Esophagus mucosa (tissue), 1 donor: ENCODE measurements at places on chromosomes 2 and 18. TPM values are rescaled to one million over a fixed set of nuclear protein-coding genes. Genes with fewer than 3 reads are reported as not detected.
A peak's percentile ranks its signal among the peaks of the same experiment; 100 is the strongest.

MALL gene
- total RNA-seq, result 248 TPM

GRCh38 chr2:149441255-149441654 is 110.9 kb downstream of the LYPD6 start:
- ATAC-seq, result no peak

THSD7B gene
- total RNA-seq, result 0.88 TPM

FZD7 gene
- total RNA-seq, result 3.0 TPM

CRYBA2 gene
- not detected for total RNA-seq

DNA sequence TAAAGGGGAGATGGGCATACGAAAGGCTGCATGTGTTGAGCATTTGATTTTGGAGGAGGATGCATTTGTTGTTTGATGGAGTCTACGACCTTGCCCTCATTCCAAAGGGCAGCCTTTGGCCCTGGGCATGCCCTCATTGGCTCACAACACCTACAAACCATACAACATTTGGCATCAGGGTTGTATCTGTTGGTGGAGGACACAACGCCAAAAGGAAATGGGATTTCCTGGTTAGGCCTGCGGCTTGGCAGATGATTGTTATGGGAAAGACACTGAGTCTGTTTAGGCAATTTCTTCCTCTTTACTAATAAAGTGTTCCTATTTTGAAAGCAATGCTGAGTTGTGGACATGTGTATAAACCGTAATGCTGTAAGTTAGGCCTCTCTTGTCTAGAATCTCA is 246.9 kb downstream of the LDLRAD4 start:
- no peak for ATAC-seq

CDH7 gene
- total RNA-seq, result not detected

DNA sequence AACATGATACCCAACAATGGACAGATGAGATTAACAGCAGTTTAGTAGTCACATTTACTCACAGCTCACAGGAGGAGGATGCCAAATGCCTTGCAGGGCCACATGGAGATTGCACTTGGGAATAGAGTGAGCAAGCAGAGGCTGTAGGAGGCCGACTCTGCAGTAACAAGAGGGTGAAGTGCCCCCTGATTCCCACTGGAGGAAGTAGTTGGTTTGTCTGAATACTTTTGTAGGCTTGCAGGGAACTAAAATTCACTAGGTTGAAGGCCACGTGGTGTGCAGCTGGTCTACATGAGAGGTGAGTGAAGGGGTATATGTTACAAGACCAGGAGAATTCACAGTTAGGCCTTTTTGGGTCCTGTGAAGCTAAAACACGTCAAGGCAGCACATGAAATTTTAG is 419.3 kb upstream of the TNP1 start:
- no peak for ATAC-seq

DNA sequence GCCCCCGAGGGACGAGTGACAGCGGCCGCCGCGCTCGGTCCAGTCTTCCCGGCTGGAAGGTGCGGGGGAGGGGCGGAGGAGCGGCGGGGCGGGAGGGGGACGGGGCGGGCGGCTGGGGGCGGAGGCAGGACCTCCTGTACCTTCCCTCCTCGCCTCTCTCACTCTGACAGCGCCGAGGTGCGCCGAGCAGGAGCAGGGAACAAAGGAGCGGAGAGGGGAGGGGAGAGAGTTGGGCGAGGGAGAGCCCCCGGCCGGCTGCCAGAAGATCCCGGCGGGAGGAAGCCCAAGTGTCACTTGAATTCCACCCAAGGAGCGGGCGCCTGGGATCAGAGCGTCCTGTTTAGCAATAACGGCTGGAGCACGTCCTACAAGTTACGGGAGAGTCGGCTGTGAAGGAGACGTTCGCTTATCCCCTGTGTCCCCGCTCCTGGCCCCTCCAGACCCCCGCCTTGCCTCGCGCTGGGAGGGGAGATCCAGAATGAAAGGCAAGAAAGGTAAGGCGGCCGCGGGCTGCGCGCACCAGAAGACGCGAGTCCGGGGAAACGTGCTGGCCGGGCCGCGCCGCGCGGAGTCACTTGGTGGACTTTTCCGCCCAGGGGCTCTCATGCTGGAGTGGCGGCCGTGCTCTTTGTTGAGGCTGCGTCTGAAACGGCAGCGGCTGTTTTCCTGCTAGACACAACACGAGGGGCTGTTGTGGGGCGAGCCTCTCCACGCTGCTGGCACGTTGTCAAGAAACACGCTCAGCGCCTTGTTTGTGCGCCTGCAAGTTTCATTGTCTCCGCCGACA is at the start of gene TGIF1:
TSS of gene TGIF1 (plus strand) at position 161 of the 787 bp plus-strand sequence. CDS start at position 479, 318 bp downstream.
- ATAC-seq, result peak; percentile 56

DNA sequence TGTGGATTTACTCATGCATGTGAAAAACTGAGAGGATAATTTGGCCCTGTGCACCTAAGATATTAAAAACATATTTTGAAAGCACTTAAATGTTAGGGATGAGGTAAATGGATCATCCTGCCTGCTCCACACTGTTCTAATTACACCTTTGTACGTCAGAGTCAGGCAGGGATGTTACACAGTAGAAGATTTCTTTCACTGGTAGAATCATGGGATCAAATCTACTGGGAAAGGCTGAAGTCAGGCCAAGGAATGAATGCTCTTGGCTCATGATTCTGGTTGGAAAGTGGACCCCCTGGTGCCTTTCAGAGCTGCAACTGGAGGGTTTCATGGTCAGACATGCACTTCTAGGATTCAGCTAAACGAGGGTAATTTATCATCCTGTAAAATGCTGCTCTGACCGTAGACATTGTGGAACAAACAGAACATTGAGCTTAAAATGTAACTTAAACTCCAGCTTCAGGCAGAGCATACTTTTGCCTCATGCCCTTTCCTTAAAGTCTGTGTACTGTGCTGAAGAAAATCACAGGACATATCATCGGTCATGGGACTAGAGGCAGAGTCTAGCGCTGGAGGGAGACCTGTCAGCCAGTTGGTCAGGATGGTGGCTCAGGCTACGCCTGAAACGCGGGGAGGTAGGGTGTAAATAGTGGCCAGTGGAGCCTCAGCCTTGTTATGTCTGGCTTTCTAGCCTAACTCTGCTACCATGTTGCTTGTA is 4.9 kb downstream of the KCNE4 start:
- no peak for ATAC-seq

DNA sequence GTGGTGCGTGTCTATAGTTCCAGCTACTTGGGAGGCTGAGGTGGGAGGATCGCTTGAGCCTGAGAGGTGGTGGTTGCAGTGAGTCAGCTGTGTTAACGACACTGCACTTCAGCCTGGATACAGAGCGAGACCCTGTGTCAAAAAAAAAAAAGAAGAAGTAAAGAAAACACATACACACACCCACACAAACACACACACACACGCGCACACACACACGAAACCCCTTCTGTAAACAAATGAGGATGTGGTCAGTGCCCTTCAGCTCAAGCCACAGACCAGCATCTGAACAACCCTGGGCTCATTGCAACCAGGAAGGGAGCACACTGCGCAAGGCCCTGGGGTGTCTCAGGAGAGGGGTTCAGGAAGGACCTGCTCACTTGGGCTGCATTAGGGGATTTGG is 47.9 kb upstream of the KCNF1 start:
- ATAC-seq, result peak; percentile 31

DQX1 gene
- 5.6 TPM for total RNA-seq

GRCh38 chr2:165113414-165113813 is 90.4 kb downstream of the SCN3A start:
- ATAC-seq, result no peak

SERPINB13 gene
- total RNA-seq, result 281 TPM

ACKR3 gene
- 6.3 TPM for total RNA-seq

RAB17 gene
- total RNA-seq, result 7.8 TPM

ASAP2 gene
- 6.4 TPM for total RNA-seq

DNA sequence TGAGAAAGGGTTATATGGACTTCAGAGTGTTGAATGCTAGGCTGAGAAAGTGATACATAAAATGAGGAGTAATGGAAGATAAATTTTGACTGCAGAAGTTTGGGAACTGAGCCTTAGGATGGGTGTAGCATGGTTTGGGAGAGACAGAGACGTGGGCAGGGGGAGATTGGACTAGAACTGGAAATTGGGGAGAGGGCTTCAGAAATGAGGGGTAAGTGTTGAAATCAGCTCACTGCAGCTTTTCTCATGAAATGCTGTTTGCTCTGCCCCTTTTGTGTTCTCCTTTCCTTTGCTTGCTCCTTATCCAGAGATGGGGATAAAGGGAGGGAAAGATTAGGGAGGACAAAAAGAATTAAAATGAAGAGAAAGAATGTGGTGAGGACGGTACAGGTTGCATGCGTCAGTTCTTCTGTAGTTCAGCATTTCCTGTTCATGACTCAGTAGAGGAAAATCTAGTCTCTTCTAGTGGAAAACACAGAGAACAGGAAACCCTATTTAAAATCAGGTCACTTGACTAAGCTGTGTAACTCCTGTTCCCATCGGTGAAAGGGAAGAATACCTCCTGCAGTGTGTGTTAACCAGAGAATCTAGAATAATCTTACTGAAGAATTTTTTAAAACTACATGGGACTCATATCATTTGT is 105.6 kb downstream of the CRIM1 start:
- ATAC-seq, result peak; percentile 94

GRCh38 chr18:76405280-76405679 is 89.8 kb downstream of the ZNF516 start:
- ATAC-seq, result no peak

DNA sequence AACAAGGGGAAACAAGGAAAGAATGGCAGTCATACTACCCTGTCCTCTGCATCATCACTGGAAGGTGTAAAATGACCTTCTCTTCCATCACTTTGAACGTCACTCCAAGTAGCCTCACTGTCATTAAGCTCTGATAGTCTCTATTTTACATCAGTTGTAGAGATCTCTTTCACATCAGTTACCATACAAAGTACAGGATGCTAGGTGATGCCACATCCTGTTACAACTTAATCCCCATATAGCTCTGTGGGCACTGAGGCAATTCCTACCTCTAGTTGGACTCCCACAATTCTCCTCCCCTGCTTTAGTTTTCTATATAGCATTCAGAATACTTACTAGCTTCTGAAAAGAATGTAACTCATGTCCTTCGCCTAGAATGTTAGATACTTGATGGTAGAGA is 55.1 kb upstream of the TTC27 start:
- ATAC-seq, result no peak

DNA sequence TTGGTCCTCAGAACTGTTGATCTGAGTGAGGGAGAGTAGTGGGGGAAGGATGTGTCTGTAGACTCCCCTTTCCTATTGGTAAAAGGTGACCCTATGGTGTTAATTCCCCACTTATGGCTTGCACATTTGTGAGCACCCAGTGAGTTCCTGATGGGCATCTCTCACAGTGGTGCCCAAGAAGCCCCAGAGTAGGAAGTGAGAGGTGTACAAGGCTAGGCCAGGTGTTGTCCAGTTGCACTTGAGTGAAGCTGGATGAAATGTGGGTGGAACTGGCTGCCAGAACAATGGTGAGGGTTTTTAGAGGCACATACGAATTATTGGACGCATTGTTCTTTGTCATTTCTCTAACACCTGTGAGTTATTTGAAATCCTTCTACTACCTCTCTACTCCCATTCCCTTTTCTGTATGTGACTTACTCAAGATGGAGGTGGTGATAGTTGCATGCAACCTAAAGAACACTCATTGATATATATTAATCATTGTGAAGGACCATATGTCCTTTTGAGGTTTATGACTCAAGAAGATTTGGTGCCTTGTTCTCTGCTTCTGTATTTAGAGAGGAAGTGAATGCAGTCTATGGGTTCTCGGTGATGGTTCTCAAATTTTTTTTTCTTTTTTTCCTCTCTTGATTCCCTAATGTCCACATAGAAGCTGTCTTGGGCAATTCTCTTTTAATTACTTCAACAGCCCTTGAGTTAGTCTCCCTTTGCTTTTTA is 162.7 kb downstream of the FSHR start:
- no peak for ATAC-seq
